ENCODE measurements at places on chromosomes 1 and 21.

GRCh38 chr1:235767795-235768194 lies 98.9 kb downstream of the LYST start:
- DNase-seq = no peak

DNA sequence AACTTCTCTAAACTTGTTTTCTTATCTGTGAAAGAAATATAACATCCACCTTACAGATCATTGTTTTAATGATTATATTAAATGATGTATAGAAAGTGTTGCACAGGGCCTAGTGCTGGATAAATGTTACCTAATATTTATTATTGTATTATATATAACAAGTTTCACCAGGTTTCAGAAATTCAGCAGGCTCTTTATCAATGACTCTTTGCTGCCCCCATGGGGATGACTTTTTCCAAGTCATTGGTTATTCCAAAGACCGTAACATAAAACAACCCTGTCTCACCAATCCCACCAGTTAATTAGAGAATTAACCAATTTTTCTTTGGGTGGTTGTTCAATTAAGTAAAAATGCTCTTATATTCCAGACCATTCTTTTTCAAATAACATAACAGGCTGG lies 7.3 kb upstream of the DEDD start:
- DNase-seq = peak; percentile 41

DNA sequence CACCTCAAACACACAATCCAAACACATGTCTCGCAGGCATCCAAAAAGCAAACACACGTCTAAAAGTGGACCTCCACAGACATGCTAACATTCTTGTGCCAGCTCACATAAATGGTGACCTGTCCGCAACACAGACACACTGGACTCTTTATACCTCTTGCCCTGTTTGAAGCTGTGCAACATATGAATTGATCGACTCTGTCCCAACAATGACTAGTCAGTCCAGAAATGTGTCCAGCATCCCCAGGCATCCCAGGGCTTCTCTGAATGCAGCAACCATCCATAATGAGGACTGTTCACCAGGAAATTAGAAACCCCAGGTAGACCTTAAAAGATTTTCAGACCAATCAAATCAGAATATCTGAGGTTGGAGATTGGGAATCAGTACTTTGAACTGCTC lies 3.2 kb downstream of the DDR2 start:
- peak; percentile 44 for DNase-seq

DNA sequence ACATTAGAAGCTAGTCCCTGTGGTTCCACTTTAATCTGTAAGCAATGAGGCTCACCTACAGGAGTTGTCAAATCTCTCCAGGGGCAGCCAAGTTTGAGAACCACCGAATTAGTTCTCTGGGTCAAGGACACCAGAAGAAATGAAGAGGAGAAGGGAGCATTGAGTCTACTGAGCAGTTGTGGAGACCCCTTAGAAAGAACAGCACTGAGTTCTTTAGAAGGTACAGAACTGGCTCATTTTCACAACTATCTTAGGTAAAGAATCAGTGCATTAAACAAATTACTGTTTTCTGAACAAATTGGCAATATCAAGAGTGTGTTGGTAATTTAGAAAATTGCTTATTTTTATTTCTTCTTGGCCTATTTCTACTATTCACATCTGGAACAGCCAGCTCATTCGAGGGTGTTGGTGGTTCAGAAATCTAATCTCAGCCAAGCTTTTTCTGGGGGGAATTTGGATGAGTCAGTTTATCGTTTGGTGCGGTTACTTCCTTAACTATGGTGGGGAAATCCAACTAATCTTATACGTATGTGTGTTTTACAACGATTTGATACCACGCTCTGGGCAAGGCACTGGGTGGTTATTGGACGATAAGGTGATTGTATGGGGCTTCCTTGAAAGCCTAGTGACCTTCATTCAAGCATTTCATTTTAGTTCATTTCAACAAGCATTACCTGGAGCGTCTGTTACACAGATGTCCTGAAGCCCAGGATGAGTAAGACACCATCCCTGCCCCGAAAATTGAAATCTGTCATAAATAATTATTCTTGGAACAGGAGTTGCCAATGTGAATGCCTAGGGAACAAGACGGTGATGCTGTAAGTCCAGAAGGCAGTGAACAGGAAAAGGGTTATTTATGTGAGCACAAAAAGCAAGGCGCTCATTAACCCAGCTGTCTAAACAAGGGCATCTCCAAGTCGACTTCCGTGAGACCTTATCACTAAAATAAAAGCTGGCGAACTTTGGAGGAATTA lies 52.0 kb upstream of the TMPRSS2 start:
- DNase-seq = peak; percentile 78

DNA sequence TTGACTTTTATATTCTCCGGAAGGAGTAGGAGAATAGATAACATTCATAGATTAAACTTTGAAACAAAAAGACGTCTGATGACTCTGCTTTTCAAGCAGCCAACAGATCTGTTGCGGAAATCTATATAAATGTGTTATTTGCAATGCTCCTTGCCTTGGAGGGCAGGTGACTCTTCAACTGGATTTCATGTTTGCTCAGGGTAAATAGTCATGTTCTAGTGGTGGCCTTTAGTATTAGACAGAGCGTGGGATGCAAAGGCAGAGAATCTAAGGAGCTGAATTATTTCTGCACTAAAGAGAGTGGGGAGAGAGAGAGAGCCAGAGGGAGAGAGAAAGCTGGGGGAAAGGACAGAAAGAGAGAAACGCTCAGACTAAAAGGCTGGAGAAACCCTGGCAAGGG lies 454.3 kb downstream of the AJAP1 start:
- no peak for DNase-seq

GRCh38 chr1:214943054-214943453 lies 139.5 kb upstream of the KCNK2 start:
- no peak for DNase-seq
